ENCODE measurements at places on chromosomes 11 and 22.

DNA sequence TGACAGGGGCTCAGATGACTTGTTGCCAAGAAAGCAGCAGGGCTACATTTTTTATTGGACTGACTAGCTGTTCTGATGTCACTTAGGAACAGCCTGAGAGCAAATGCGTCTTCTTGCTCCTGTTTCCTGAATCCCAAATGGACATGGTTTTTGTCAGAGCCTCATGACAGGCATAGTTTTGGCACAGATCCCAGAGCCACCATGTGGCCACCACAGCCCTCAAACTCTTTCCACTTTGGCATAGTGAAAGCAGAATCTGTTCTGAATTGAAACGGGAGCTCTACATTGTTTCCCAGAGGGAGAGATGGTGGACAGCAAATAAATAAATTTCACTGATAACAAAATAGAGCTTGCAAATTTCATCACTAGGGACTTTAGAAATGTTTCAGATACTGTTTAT lies 222.2 kb downstream of the C11orf87 start:
- DNase-seq: peak; percentile 52

DNA sequence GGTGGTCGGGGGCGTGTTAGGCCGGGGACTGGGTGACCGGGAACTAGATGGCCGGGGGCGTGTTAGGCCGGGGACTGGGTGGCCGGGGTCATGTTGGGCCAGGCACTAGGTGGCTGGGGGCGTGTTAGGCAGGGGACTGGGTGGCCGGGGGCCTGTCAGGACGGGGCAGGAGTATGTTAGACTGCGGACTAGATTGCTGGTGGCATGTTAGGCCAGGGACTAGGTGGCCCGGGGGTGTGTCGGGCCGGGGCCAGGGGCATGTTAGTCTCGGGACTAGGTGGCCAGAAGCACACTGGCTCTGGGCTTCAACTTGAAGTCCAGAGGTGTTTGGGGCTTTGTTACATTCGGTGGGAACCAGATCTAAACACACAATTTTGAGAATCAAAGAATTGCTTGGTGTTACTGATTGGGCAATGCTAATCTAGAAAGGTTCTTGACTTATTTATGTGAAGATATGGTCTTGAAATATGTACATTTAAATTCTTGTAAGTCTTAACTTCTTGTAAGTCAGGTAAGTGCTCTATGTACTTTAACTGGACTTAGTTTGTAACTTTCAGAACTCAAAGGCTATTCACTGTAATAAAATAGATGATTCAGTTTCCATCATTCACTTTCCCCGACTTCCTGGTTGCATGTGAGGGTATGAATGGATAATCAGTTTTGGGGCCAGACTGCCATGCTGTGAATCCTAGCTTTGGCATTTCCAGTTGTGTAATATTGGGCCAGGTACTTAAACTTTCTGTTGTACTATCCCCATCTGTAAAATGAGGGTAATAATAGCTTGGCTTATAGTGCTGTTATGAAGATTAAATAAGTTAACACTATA lies 1.1 kb downstream of the EXT2 start:
- no peak for DNase-seq

- DNase-seq: no peak
These were observed 38.4 kb downstream of the POU2AF3 start for GRCh38 chr11:111336582-111337256.

DNA sequence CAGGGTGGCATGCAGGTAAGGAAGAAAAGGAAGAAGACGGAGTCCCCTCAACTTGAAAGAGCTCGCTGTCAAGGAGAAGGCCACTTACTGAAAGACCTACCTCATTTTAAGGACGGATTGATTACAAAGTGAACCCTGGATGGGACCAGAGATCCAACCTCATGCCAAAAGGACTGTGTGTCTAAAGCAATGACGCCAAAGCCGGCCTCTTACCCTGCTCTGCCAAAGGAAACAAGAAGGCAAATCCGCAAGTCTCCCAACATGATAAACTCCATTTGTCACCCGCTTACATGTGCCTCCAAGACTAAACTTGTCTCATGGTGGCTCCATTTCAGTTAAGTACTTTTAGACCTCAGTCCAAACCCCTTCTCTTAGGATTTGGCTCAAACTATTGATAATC lies 148.7 kb upstream of the MTMR2 start:
- DNase-seq: no peak

- DNase-seq: no peak
These were observed 33.1 kb downstream of the MTMR3 start for GRCh38 chr22:29916007-29916544.

DNA sequence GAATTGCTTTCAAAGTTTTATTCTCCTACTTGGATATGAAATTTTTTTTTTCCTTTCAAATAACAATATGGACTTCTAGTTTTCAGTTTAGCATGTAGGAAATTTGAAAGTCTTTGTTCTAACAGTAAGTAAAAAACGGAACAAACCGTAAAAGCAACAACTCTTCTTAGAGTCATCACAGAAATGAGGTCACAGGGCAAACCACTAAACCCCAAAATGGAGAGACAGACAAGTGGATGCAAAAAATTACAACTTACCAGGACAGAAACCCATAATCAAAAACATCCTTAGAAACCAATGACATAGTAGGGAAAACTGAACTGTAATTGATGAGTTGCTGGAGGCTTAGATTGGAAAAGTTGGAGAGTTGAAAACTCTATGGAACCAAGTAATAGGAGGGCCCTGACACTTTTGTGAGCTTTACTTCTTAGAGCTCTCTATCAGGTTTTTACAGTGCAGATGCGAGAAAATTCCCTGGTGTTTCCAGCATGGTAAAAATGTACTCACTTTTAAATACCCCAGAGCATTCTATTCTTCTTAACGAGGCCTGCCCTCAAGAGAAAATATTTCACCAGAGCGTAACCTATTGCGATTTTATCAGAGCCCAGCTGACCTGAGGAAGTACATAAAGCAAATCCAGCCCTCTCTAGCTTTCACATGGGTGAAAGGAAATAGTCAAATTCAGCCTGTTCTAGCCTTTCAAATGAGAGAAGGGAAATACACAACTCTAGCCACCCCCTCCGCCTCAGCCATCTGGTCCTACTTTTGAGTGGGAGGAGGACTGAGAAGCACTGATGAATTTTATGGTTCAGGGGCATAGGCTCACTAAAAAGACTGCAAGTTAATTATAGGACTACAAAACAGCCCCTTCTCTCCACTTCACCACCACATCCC lies 39.1 kb downstream of the CASP12 start:
- DNase-seq: no peak

DNA sequence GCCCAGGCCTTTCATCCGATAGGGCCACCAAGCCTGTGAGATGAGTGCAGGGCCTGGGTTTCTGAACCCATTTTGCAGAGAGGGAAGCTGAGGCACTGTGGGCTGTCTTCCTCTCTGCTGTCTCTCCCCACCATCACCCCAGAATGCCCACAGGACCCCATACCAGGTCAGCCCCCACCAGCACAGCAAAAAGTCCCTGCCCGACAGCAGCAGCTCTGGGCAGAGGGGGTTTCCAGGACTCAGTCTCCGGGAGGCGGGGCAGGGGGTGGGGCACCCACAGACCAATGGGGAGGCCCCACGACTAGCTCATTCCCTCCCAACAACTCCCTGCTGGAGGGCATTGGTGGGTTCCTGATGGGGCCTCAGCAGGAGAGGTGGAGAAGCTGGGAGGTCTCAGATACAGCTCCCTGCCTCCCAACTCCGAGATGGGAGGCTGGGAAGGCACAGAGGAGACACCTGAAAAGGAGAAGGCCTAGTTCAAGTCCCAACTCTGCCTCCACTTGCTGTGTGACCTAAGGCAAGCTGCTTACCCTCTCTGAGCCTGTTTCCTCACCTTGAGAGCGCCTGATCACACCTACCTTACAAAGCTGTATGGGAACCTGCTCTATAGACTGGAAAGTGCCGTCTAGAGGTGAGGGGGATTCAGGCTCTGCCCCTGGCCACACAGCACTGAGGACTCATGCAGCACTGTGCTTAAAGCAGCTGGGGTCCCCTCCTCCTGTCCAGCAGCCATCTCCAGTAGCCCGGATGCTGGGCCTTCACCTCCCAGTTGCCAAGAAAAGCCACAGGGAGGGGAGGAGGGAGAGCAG lies 3.5 kb downstream of the CBX7 start:
- no peak for DNase-seq
